ENCODE measurements at places on chromosomes 1 and 21.

DNA sequence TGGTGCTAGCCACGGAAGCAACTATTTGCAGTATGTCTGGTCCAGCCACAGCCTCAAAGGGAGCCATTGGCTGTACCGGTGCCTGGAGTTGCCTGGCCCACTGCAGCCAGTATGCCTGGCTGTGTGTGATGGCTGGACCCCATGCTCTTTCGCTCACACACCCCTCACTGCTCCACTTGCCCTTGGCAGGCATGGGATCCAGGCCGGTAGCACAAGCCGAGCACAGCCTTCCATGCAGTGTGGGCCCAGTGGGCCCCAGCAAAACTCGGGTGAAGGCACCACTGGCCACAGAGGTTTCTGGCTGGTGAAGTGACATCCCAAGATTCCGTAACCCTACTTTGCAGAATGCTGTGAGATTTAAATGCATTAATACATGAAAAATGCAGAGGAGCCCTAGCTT lies 665.8 kb downstream of the PLPP3 start:
- no peak for DNase-seq

DNA sequence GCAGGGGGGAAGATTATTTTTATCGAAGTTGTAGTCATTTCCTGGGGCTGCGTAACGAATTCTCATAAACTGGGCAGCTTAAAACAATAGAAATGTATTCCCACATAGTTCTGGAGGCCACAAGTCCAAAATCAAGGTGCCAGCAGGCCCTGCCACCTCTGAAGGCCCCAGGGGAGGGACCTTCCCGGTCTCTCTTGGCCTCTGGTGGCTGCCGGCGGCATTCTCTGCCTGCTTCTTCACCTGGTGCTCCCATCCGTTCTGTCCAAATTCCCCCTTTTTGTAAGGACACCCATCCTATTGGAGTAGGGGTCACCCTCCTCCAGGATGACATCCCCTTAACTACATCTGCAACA lies 92.8 kb downstream of the PDE9A start:
- no peak for DNase-seq

- no peak for DNase-seq
These were observed 110.6 kb downstream of the USP25 start for GRCh38 chr21:15840406-15840805.

GRCh38 chr1:98991127-98992012 lies 13.3 kb downstream of the PLPPR5 start:
- DNase-seq, result no peak
